ENCODE measurements at places on chromosomes 4 and X. TPM values are rescaled to one million over a fixed set of nuclear protein-coding genes. Genes with fewer than 3 reads are reported as not detected.

- DNase-seq, result no peak
Measured at GRCh38 chrX:38803243-38803587, 2.0 kb downstream of the MID1IP1 start.

DNA sequence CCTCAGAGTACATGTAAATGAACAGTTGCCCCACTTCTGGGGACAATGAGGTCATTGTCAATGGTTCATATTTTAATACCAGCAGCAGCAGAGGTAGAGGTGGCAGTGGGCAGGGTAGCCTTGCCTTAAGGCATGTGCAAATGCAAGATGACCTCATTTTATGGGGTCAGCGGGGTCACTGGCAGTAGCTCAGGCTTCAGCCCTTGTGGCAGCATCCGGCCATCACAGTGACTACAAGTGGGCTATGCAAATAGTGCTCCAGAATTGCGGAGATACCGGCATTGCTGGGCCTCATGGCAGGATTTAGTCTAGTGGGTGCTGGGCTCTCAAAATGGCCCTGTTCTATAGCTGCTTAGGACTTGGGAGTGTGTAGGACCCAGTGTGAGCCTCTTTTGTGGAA lies 144.7 kb downstream of the FAM47A start:
- no peak for DNase-seq

KLHL15 gene
- 4.7 TPM for total RNA-seq

DNA sequence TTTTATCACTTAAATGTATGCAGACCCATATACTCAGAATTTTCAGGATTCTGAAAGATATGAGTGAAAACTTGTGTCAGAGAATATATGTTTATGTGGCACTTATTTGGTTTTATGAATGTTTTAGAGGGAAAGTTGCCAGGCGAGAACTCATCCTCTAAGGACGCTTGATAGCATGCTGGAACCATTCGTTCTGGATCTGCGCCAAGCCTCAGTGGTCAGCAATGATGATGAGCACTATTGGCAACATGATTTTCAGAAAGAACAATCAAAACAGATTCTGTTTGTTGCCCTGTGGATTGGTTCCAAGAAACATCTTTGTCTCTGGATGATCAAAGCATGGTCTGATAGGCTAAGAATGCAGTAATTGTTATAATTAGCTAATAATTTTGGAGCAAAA lies 32.1 kb upstream of the RAPGEF2 start:
- DNase-seq, result no peak

TKTL1 gene
- not detected for total RNA-seq

DNA sequence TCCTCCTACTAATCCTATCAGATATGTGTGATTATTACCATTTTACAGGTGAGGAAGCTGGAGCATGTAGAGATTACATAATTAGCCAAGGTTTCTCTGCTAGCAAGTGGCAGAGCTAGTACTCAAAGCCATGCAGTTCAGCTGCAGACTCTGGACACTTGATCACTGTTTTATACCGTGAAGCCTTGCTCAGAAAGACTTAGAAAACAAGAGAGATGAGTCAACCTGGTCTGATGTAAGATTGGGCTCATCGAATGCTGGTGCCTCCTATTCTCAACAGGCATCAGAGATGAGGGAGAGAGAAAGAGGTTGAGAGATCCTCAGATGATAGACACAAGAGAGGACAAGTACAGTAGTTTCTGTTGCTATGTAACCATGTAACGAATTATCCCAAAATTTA lies 19.0 kb upstream of the PDE5A start:
- DNase-seq, result no peak

PHEX gene
- total RNA-seq, result 0.66 TPM

DNA sequence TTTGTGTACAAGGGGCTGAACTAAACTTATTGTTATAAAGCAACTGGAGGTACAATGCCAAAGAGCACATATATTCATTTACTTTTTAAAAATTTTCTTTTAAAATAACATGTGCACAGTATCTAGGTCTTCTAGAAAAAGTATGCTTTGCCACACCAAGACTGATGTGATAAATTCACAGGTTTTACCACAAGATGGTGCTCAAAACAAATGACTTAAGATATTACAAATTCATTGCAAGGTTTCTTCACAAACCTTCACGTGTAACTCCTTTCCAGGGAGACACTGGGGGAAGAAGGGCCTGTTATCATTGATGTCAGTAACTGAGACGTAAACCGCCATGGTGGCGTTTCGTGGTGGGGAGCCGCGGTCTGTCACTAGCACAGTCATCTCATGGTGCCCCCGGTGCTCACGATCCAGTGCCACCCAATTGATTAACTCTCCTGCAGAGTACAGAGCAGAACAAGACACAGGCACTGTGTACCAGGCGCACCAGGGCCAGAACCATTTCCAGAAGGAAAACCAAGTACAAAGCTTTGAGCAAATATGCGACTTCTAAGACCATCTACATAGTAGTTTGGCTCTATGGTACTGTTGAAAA lies 162.2 kb downstream of the DCHS2 start:
- DNase-seq, result no peak

GRCh38 chr4:77203380-77204197 lies 46.6 kb downstream of the CCNG2 start:
- DNase-seq, result peak; percentile 67

GRCh38 chrX:112642349-112642748 lies 37.4 kb downstream of the LHFPL1 start:
- DNase-seq, result peak; percentile 20

CSAG2 gene
- not detected for total RNA-seq

GPR173 gene
- total RNA-seq, result 0.68 TPM

C4orf46 gene
- 10.1 TPM for total RNA-seq

DNA sequence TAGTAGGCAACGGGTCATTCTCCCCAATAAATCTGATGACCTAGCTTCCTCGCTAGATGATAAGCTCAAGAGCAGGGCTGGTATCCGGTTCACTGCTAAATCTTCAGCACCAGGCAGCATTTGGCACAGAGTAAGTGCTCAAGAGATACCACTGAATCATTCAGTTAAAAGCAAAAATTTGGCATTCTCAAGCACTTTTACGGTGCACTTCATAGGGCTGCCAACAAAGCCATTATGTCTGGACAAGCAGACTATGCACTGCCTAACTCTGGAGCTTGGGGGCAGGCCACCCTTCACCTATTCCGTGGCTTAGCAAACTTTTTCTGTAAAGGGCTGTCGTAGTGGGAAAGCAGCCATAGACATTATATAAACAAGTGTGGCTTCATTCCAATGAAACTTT lies 23.8 kb upstream of the CXorf38 start:
- DNase-seq, result no peak

- peak; percentile 36 for DNase-seq
Measured at GRCh38 chr4:186651624-186652023, 72.0 kb downstream of the FAT1 start.

DNA sequence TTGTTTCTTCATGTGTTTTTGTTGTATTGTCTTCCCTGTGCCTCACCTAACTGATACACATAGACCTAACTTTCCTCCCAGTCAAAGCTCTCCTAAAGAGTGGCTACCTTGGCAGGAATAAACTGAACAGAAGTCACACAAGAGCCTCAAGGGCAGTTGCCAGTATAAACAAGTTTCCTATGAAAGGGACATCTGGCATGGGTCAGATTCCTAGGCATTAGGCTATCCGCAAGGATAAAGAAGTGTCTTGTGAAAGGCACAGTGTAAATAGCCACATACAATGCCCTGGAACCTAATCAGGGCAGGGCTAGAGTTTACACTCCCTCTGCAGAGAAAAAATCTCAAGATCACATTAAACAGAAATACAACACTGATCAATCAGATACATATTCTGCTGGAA lies 220.8 kb downstream of the SPANXN3 start:
- DNase-seq, result no peak

GRCh38 chr4:185305979-185306442 lies 89.7 kb downstream of the LRP2BP start:
- DNase-seq, result peak; percentile 41

TBX22 gene
- total RNA-seq, result not detected

DNA sequence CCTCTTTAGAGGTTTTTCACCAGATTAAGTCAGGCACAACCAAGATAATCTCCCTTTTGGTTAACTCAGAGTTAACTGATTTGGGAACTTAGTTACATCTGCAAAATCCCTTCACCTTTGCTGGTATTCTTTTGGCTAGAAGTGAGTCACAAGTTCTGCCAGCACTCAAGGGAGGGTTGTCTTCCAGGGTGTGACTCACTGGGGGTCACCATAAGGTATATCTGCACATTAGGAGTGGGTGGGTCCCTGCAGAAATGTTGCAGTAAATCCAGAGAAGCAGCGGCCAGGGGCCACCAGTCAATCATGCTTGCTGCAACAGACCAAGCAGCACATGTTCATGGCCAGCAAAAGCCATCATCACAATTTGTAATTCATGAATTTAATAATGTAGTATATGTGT lies 59.8 kb upstream of the MAML3 start:
- DNase-seq, result no peak

ZRSR2 gene
- total RNA-seq, result 16.4 TPM

TMPRSS11A gene
- not detected for total RNA-seq

- no peak for DNase-seq
Measured at GRCh38 chr4:122909683-122910082, 12.7 kb downstream of the NUDT6 start.

- DNase-seq, result no peak
Measured at GRCh38 chr4:55365345-55365728, 19.3 kb downstream of the SRD5A3 start.

GRCh38 chr4:129929052-129929451 lies 833.1 kb downstream of the C4orf33 start:
- peak; percentile 3 for DNase-seq

TMPRSS11D gene
- total RNA-seq, result not detected

GPR101 gene
- total RNA-seq, result not detected

HTR2C gene
- not detected for total RNA-seq

DNA sequence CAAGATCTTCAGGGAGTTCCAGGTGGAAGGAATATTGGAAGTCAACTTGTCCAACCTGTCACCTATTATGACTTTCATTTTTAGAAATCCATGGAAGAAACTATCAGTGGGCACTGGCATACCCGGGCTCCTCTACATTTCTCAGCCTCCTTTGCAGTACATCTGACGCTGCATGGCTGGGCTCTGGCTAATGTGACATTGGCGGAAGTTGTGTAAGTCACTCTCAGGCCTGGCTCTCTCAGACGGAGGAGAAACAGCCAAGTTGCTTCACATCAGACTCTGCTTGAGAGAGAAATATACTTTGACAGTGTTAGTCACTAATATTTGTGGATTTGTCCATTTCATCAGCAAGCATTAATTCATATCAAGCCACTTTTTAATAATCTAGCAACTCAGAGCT lies 4.5 kb downstream of the DCHS2 start:
- DNase-seq, result no peak

CETN2 gene
- 40.2 TPM for total RNA-seq

DNA sequence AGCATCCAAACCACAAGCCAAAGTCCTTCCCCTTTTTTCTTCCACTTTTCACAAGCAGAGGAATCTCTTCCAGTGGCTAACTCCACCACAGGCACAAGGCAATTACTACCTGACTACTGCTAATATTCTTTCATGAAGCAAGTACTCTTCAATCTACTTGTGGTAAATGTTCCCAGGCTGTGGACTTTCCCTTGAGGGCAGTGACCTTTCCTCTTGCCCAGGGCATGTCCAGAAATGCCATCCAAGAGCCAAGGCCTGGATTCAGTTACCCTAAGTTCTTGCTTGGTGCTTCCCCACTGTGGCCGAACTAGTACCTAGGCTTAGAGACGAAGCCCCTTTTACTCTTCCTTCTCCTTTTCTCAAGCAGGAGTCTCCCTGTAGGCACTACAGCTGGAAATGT lies 400.7 kb downstream of the DCAF12L2 start:
- no peak for DNase-seq

DNA sequence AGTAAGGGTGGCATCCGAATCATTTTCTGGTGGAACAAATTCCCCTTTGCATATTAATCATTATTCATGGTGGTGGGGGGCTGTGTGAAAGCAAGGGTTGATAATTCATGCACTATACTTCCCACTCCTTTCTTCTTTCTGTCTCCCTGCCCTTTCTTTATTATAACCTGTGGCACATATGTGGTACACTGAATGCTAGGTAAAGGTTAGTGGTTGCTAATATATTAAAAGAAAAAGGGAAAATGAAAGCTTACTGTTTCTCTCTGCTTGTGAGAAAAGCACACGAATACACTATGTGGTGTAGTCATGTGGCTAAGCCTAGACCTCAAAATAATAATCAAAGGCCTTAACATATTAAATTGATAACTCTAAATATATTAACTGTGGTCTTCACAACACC lies 178.4 kb upstream of the RPS6KA3 start:
- no peak for DNase-seq

DNA sequence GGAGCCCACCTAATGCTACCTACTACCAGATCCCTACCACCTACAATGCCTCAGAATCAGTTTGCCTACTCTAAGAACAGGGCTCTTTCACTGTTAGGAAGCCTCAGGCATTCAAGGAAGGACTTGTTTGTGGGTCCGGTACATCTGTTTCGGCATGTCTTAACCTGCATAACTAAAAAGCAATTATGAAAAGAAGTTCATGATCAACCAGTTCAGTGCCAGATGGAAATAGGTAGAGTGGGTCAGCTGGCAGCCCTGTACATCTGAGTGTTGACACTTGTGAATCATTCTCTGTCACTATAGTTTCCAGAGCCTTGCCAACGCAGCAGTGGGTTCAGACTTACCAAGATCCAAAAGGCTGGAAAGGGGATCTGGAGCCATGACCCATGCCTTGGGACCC lies 3.3 kb downstream of the TMEM185A start:
- DNase-seq, result no peak

CDKN2AIP gene
- total RNA-seq, result 17.5 TPM

DNA sequence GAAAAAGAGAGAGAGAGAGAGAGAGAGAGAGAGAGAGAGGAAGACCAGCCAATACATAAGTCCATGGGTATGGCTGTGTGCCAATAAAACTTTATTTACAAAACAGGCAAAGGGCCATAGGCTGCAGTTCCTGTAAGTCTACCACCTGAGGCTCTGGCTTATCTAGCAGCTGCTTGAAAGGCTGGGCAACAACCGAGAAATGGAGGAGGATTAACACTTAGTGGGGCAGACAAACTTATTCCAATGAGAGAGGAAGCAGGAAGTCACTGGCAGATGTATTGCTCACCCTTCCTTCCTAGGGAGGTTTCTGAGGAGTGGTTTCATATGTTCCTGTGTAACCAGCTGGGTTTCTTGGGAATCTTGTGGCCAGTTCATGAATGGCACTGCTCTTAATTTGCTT lies 4.7 kb upstream of the GPR143 start:
- no peak for DNase-seq

AFF2 gene
- 0.17 TPM for total RNA-seq
